Forelimb muscle (tissue), 1 donor: ENCODE measurements at places on chromosomes 5 and 9.

DNA sequence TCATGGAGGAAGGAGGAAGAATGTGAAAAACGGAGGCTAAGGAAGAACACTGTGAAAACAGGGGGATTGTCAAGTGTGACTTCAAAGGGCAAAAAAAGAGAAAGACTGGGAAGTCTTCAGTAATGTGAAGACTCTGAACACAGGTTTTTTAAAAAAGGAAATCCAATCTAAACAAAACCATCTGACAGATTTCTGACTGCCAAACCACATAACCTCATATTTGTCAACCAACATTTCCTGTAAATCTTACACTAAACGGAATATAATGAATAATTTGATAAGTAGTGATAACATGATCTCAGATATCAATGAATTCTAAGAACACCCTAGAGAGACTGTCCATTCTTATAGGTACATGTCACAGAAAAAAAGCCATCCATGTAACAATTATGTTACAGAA is 124.7 kb downstream of the FBN2 start:
- DNase-seq: no peak

DNA sequence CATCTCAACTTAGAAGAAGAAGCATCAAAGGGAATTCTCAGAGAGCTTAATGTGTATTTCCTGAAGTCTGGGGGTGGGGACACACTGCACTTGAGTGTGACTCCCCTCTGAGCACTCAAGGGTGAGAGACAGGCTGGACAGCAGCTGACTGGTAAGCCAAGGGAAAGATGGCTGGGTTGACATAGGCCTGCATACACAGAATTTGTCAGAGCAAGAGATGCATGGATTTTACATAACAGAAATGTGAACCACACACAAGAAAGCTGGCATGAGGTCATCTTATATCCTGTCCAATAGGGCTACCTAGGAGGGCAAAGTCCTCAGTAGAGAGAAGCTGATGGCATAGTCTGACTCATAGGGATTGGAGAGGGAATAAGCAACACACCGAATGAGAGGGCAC is 114.3 kb upstream of the EPB41L4A start:
- no peak for DNase-seq

DNA sequence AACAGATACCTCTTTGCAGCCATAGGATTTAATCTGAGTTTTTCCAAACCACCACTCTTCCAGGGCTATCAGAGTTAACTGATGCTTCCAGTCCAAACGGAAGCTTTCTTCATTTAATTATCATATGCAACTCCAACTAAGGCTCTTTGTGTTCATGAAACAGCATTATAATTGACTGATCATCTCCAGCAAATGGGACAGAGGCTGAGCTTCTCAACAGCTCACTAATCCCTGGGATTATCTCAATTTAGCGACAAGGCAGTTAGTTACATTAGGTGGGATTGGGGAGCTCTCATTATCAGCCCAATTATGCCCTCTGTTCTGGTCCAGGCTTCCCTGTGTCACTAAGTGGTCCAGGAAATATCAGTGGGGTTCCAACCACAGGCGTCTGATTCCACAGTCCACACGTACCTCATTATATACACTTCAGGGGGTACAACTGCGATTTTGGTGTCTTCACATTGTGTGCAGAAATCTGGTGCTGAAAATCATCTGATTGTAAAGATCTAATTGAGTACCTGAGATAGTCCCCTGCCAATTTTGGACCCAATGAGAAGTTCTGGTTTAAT is 313.5 kb upstream of the PANK3 start:
- no peak for DNase-seq

- no peak for DNase-seq
Measured at GRCh38 chr9:5579881-5580280, 49.0 kb upstream of the RIC1 start.

- DNase-seq: no peak
Measured at GRCh38 chr9:98312365-98312764, 56.9 kb upstream of the TBC1D2 start.

DNA sequence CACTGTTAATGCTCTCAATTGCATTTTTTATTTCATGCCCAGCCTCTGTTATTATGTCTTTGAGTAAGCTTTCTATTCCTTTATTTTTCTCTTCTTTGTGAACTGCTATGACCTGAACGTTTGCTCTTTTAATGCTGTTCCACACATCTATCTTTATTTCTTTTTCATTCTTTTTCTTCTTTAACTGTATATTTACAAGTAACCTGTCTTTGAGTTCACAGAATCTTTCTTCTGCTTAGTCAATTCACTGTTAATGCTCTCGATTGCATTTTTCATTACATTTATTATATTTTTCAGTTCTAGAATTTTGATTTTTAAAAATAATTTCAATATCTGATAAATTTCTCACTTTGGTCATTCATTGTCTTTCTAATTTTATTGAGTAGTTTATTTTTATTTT is 316.3 kb upstream of the MEF2C start:
- no peak for DNase-seq

DNA sequence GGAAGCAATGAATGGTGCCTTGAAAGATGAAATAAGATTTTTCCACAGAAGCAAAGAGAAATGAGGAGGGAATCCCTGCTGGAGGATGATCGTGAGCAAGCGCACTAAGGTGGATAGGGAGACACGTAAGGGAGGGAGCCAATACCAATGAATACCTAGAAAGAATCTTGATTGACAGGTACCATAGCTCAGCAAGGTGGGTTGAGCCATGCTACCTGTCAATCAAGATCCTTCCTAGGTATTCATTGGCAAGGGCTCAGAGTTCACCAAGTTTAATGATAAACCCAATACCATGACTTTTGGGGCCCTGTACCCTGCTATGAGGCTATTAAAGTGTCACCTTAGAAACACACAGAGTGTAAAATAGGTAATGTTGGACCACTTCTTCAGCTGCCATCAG is 226.8 kb downstream of the GRIA1 start:
- no peak for DNase-seq

GRCh38 chr5:12292610-12293204 is 388.5 kb upstream of the CTNND2 start:
- DNase-seq: no peak

DNA sequence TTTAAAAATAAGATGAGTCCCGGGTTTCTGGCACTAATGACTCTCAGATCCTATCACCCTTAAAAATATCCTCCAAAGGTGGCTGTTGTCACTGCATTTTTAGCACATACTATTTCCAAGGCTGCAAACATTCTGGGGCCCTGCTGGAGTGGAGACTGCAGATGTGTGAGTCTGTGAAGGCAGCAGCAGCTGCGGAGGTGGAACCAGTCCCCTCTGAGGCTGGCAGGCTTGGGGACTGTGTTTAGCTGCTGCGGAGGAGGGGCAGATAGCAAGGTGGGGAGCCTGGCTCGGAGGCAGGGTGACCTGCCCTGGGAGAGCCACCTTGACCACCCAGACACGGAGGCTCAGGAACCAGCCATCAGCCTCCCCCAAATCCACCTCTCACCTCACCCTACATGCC is 77.0 kb downstream of the C5orf15 start:
- DNase-seq: no peak
